GM13977 (cell line): ENCODE measurements at places on chromosomes 1 and 21.

DNA sequence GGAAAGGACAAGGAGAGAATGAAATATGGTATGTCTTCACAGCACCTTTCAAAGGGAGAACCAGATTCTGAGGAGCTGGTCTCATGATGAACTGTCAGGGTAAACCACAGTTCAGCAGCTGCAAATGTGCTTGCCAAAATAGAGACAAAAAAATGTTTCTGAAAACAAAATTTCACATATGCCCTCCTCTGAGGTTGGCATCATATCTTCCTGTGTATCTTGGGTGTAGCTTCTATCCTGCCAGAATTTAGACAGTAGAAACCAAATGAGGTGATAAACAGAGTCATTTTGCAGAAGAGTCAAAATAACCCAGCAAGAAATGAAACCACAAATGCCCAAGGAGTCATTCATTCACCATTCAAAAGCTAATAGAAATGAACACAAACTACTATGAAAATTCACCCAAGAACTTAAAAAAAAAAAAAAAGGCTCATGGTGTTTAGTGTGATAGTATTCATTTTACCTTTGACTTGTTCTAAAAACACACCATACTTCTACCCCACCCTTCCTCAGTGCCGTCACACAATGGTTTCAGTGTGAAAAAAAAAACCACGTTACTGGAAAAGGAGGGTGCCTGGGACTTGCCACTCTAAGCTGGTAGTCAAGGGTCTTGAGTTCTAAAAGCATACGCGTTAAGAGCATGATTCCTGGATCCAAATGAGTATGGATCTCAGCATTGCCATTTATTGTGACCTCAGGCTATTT is 18.5 kb downstream of the SELL start:
- DNase-seq = no peak

- no peak for DNase-seq
Measured at GRCh38 chr1:115302390-115302961, 35.6 kb downstream of the NGF start.

- DNase-seq = peak; percentile 25
Measured at GRCh38 chr1:226825037-226825745, 45.2 kb upstream of the PSEN2 start.

GRCh38 chr1:92695104-92695503 is 89.8 kb downstream of the EVI5 start:
- no peak for DNase-seq

- DNase-seq = no peak
Measured at GRCh38 chr1:222037720-222038119, 295.8 kb upstream of the DUSP10 start.

- DNase-seq = no peak
Measured at GRCh38 chr1:210817385-210818275, 316.3 kb downstream of the KCNH1 start.

- no peak for DNase-seq
Measured at GRCh38 chr1:17248781-17249180, at the start of gene PADI3. Gene PADI3, plus strand, starts transcription at chr1:17249098. Its CDS starts 40 bp downstream, at chr1:17249138.

GRCh38 chr1:42877380-42877779 is 31.0 kb downstream of the ZNF691 start:
- no peak for DNase-seq

- DNase-seq = no peak
Measured at GRCh38 chr21:46662765-46663500, 27.5 kb downstream of the PRMT2 start.

GRCh38 chr1:231678011-231678432 is 51.4 kb downstream of the DISC1 start:
- DNase-seq = no peak

GRCh38 chr1:111285879-111286278 is 4.8 kb upstream of the CHIA start:
- no peak for DNase-seq

GRCh38 chr1:1873186-1873585 is 17.7 kb downstream of the GNB1 start:
- DNase-seq = no peak

GRCh38 chr1:173095632-173096031 is 44.9 kb upstream of the TNFSF18 start:
- no peak for DNase-seq

- DNase-seq = no peak
Measured at GRCh38 chr1:36134031-36134430, 9.0 kb upstream of the COL8A2 start.

- DNase-seq = peak; percentile 85
Measured at GRCh38 chr1:210684466-210685294, 356.0 kb downstream of the HHAT start.

GRCh38 chr21:35768187-35768586 is 292.1 kb downstream of the SETD4 start:
- no peak for DNase-seq

- no peak for DNase-seq
Measured at GRCh38 chr1:36463463-36463802, 751 bp downstream of the MRPS15 start.

DNA sequence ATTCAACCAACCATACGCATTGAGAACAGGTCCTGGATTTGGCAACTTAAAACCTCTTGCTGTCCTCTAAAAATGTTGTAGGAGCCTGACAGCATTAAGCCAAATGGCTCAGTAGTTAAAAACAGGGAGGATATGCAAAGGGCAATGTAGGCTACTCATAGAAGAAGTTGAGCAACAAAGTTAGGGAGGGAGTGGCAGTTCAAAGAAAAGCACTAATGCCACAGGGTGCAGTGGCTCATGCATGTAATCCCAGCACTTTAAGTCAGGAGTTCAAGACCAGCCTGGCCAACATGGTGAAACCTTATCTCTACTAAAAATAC is 92.9 kb upstream of the ERG start:
- DNase-seq = no peak

DNA sequence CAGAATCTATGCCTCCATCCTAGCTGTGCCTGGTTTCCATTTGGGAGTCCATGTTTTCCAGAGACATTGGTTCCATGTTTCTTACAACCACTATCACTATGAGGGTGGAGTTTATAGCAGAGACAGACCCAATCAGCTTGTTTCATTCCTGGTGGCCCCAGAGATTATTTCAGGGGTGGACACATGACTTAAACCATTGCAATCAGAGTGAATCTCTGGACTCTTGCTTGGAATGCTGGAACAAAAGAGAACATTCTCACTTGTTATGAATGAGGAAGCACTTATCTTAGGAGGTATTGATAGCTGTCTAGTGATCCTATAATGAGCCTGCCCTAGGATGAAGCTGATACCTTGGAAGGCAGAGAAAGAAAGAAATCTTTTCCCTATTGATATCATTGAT is 250.3 kb downstream of the ATG4C start:
- DNase-seq = no peak

DNA sequence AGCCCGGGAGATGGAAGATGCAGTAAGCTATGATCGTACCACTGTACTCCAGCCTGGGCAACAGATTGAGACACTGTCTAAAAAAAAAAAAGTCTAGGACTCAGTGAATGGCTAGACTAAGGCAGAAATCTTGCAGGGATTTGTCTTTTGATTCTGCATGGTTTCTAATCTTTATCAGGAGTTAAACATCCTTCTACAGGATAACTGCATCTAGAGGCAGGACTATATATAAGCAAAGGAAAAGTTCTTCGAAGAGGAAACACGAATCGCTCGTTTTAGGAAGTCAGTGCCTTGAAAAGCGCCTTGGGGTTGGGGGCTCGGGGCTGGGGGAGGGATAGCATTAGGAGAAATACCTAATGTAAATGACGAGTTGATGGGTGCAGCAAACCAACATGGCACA is 602 bp upstream of the UFC1 start:
- DNase-seq = no peak

- DNase-seq = no peak
Measured at GRCh38 chr1:149986486-149987296, 23.8 kb downstream of the OTUD7B start.

DNA sequence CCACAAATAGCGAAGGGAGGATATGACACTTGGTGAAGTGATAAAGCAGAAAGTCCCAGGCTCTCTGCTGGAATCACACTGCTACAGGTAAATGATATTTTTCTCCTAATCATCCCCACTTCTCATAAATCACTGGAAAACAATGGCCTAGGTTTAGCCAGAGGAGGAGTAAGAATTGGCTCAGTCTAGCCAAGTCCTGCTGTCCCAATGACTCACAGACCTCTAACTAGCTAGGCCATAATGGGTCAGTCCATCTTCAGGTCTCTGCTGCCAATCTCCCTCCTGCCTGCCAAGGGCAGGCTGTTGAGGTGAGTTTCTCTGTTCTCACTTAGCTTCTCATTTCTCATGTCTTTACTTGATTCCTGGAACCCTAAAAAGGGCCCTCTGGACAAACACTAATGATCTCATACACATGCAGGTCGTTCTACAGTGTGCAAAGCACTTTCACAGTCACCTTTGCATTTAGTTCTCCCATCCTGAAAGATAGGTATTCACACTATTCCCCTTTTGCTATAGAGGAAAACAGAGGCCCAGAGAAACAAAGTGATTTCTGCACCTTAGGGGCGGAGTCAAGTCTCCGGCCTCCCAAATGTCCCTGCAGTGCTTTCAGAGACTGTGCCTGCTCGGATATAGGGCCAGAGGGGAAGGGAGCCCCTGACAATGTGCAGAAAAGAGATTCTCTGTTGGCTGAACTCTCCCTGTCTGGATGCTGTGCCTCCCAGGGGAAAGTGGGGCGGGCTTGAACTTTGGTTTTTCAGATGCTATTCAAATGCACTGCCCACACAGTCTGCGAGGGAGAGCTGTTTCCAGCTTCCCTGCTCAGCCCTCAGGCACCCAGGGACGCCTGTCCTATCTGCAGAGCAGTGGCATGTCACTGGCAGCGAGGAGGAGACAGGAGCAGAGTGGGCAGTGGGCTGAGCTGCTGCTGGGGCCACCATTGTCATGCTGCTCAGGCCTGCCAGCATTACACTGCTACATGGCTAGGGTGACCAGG is 3.9 kb upstream of the CDK18 start:
- no peak for DNase-seq

- DNase-seq = no peak
Measured at GRCh38 chr1:46456411-46456963, 33.1 kb upstream of the DMBX1 start.

DNA sequence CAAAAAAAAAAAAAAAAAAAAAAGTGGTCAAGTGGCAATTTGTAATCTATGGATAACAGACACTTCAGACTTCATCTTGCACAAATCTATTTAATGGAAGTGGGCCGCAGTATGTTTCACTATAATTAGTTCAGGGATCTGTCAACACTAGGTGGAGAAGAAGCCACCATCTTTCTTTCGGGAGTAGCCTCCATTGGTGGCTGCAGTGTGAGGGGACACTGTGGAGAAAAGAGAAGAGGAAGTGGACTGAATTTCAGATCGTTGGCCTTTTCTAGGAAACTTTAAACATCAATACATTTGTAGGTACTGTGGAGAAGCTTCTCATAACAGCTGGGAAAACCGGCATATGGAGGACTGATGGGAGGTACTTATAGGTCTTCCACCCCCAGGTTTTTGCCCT is 8.0 kb upstream of the ELAPOR1 start:
- DNase-seq = no peak

GRCh38 chr1:218164111-218164929 is 120.8 kb upstream of the RRP15 start:
- peak; percentile 34 for DNase-seq

DNA sequence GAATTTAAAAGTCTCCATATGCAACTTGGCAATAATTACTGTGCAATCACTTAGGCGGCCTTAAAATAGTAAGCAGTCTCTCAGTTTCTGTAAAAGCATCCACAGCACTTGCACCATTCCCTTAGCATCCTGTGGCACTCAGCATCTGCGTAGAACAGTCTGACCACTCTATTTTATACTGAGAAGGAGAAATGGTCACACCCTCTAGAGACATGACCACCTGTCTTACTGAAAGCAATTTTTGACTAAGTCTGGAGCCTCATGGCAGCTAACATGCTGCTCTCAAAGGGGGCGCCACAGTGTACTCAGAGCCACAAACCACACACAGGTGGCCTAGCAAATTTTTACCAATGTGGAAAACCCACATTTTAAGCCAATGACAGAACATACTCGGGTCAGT is 62.0 kb downstream of the KCNK1 start:
- peak; percentile 20 for DNase-seq

GRCh38 chr1:21293537-21294265 is 3.4 kb upstream of the ECE1 start:
- peak; percentile 60 for DNase-seq

GRCh38 chr1:54108156-54108555 is 44.6 kb downstream of the CDCP2 start:
- DNase-seq = no peak

- DNase-seq = peak; percentile 64
Measured at GRCh38 chr1:205961405-205961804, 18.1 kb upstream of the SLC26A9 start.

- no peak for DNase-seq
Measured at GRCh38 chr1:177278626-177279390, 108.0 kb downstream of the BRINP2 start.

GRCh38 chr1:188904201-188904600 is 1573.5 kb downstream of the BRINP3 start:
- DNase-seq = no peak

DNA sequence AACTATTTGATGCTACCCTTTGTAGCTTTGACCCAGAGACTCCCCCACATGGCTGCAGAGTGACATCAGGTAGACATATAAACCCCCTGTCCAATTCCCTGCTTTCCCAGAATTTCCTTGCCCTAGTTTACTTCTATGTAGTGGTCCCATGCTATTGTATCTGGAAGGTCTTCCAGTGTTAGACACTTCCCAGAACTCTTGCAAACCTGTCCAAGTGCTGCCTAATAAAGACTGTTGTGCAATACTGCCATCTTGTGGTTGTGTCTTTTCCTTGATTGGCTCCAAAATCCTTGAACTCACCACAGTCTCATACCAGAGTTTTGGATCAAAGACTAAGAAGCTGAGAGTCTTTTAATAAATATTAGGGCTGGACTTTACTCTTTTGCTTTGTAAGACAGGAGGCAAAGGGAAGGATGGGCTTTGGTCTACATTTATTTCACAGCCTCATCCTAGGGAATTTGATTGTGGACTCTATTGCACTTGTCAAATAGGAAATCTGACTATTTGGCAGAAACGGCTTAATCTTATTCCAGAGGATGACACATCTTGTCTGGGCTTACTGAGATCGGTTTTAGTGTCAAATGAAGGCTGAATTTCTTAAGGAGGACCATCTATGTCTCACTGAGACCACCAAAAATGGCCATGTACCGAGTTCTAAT is 169.9 kb downstream of the LRRC7 start:
- peak; percentile 12 for DNase-seq

DNA sequence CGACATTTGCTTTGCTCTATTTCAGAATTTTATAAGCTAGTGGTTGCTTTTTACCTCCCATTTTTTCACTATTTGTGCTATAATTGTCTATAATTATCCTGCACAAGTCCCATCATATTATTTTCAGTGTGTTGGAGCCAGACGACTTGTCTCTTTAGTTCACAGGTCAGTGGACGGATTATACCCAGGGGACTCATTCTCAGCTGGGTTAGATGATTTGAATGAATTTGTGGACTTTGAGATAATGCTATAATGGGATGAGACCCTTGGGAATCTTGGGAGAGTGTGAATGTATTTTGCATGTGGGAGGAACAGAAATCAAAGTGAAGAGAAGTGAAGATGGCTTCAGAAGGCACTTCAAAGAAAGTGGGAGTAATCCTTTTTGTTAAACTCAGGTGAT is 31.5 kb upstream of the KCNK1 start:
- DNase-seq = no peak

- DNase-seq = no peak
Measured at GRCh38 chr1:161869291-161869690, 103.2 kb downstream of the ATF6 start.

GRCh38 chr1:53986458-53986857 is 31.5 kb downstream of the LDLRAD1 start:
- no peak for DNase-seq
